ENCODE measurements at places on chromosomes 7 and 10.
A peak's percentile ranks its signal among the peaks of the same experiment; 100 is the strongest.

- no peak for DNase-seq
These were observed 196.0 kb downstream of the GALNT17 start for GRCh38 chr7:71327946-71328345.

DNA sequence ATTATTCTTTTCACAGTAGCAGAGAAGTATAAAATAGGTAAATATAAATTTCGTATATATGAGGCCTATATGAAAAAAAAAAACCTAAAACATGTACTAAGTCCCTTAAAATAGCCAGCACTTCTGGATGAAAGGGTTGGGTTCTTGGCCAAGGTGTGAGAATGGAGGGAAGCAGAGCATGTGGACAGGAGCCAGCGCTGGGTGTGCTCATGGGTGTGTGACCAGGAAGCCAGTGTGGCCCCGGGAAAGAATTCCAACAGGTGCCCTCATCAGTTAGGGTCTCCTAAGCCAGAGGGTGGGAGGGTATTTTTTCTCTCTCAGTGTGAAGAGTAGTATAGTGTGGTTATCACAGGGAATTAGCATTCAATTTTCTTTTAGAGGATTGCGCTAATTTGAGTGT lies 401.9 kb upstream of the IGFBP3 start:
- DNase-seq = no peak

DNA sequence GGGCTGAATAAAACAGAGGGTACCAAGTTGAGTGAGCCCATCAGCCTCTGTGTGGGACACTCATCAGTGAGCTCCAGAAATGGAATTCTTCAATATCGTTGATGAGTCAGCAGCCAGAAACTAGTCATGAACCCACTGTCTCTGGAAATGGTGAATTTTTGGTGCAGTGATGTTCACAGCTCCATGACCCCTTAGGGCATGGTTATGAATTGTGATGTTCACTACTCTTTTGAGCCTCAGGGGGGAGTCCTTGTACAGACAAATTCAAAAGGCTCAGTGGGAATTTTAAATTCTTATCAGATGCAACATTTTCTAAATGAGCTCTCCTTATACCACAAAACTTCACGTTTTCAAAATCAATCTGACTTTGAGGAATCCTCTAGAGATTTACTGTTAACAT lies 335.7 kb downstream of the PHTF2 start:
- no peak for DNase-seq

GRCh38 chr7:141460781-141461715 lies 90.2 kb upstream of the AGK start:
- DNase-seq = no peak

DNA sequence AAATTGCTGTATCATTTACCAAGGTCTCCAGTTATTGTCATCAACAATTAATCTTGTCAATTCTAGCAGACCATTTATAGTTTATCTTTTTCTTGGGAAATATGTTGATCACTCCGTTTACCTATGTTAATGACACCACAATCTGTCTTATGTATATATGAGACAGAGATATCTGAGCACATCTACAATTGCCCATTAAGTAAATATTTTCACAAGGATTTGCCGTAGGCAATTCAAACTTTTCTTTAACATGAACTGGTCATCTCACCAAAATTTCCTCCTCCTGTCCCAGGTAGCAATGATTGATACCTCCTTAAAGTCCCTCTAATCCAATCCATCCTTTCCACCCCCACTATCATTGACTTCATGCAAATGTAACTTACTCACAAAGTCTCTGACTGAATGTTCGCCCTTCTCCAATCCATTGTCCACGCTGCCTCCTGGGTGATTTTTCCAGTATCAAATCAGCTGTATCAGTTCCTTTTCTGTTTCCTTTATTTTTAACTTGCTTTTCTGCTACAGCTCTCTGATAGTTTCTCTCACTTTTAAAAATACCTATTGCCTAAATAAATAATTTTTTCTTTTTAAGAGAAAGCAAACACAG lies 138.3 kb downstream of the GNAT3 start:
- no peak for DNase-seq

- peak; percentile 74 for DNase-seq
These were observed 699 bp downstream of the CLIP2 start for GRCh38 chr7:74289659-74290552.

DNA sequence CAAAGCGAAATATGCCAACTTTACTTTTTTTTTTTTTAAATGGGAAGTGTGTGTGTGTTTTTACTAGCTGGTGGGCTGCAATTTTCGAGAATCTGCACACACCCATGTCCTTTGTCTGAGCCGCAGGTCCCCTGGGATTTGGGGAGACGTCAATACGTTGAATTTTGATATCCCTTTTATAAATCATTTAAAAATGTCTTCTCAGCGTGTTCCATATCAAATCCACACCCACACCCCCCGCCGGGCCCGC lies 404 bp upstream of the FMC1 start:
- no peak for DNase-seq

DNA sequence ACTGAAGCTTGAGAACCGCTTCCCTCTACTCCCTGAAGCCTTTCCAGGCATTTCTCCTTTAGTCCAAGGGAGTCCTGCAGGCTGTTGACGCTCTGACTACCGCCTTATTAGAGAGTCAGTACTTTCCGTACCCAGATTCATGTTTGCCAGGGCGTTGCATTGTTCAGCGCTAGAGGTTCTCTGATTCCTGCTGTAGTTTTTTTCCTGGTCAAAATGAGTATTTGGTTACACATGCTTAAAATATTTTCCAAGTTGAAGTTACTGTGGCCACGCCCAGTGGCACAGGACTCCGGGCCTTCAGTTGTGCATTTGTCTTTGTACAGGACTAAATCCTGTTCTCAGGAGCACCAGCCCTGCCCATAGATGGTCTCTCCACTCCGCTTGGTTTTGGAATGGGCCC lies 7.9 kb downstream of the MTURN start:
- DNase-seq = no peak

DNA sequence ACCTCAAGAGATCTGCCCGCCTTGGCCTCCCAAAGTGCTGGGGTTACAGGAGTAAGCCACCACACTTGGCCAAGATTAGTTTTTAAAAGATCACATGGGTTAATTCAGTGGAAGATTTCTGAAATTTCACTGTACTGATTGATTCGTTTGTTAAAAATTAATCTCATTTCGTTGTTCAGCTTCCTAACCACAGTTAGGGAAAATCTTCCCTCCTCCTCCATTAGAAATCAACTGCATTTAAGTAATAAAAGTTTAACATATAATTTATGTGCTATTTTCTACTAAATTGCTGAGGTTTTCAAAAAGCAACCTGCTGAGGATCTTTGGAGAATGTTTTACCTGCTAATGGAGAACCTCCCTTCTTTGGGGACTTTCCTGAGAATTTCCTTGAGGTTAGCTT lies 522.4 kb downstream of the GATA3 start:
- no peak for DNase-seq

DNA sequence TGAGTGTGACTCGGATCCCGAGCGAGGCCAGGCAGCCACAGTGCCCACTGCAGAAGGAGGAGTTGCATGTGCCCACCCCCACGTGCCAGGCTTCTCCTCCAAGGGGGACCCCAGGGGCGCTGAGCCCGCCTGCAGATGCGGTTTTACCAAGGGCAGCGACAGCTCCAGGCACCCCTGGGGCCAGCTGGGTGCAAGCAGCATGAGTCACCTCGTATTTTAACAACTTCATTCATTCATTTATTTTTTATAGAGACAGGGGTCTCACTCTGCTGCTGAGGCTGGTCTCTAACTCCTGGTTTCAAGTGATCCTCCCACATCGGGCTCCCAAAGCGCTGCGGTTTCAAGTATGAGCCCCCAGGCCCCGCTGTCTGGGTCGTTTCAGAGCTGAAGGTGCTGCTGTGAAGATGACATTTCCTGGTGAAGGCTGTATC lies 1.3 kb upstream of the FOXL3 start:
- no peak for DNase-seq

DNA sequence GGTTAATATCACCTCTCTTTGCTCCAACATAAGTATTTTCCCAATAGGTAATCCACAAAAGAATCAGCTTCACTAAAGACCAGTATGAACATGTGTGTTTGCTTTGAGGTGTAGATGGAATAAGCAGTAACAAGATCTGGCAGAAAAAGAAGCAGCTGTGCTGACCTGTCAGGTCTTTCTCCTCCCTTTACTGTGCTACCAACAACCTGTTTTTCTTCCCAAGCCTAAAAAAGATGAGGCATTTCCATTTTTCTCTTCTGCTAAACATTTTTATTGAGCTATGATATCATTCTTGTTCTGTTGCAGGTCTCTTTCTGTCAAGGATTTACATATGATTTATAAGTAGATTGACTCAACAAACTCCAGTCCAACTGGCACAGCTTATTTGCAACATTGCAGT lies 315.2 kb upstream of the GLI3 start:
- DNase-seq = no peak

DNA sequence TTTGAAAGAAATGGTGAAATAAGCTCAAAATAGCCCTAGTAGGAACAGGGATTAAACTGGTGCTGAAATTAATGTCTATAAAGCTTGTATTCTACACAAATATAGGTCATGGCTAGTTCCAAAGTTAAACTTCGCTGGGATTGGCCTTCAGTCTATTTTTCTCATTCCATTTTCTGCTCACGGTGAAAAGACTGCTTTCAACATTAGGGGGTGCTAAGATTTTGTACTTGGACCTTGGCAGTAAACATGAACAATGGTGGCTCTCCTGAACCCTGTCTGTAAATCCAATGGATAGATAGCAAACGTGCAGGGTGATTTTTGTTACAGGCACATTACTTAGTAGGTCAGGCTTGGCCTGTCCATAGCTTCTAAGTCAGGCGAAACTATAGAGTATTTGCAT lies 36.0 kb upstream of the RSU1 start:
- peak; percentile 38 for DNase-seq

DNA sequence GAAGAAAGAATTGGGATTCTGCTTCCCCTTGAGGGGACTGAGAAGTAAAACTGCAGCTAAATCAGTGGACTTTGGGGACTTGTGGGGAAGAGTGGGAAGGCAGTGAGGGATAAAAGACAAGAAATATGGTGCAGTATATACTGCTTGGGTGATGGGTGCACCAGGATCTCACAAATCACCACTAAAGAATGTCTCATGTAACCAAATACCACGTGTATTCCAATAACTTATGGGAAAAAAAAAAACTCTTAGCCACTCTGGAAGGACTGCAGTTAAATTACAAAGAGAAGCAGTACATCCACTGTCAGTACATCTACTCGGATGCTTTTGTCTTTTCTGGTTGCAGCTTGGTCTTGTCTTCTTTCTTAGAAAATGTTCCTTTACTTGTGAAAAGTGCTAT lies 27.4 kb upstream of the GOT1 start:
- DNase-seq = no peak

DNA sequence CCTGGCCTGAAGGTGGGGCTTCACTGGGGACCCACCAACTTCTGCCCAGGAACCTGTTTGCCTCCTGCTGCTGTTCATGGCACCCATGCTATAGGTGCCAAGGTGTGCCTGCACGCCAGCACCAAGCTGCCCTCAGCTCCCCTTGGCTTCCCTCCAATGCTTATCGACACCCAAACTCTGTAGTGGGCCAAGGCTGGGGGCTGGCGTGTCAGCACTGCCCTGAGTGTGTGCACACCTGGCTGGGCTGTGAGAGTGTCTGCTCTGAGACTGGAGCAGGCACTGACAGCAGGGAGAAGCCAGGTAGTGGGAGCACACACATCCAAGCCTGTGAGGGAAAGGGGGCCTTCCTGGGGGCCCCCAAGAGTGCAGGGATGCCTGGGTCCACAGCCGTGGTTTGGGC lies 43.1 kb upstream of the TUBB8 start:
- no peak for DNase-seq

DNA sequence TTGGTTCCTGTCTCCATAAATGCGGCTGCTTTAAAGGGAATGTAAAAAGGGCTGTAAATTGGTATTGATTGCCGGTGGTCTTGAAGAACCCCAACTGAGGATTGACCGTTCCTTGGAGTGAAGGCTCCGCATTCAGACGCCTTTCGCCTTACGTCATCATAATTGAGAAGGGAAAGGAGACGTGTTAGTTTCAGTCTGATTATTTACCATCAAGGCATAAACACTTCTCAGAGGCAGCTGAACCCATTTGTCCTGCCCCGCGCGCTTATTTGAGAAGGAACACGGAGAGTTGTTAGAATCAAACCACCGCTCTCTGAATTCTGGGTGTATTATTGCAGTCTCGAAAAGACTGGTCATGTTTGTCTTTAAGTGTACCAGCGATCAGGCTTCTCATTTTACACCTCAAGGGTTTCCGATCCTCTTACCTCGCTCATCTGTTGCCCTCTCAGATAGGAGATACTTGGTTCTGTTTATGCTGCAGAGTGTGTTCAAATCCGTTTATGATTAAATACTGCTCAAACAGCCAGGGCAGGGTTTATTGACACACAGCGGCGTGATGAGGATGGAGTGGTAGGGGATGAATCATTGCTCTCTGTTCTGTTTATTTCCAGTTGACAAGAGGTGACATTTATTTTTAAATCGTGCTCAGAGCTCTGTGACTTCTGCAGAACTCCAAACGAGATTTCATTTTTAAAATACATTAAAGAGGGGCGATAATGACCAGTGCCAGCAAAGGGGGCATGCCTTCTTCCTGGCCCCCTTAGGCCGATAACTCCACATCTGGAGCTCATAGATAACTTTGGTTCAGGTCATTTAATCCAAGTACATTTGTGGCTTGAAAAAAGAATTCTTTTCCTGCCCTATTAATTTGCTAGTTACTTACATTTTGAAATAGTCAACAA lies 30.4 kb downstream of the FOXK1 start:
- peak; percentile 43 for DNase-seq

- no peak for DNase-seq
These were observed 25.1 kb downstream of the DPY19L1 start for GRCh38 chr7:35012160-35012559.

GRCh38 chr7:30799206-30799975 lies 28.2 kb downstream of the MINDY4 start:
- DNase-seq = no peak

DNA sequence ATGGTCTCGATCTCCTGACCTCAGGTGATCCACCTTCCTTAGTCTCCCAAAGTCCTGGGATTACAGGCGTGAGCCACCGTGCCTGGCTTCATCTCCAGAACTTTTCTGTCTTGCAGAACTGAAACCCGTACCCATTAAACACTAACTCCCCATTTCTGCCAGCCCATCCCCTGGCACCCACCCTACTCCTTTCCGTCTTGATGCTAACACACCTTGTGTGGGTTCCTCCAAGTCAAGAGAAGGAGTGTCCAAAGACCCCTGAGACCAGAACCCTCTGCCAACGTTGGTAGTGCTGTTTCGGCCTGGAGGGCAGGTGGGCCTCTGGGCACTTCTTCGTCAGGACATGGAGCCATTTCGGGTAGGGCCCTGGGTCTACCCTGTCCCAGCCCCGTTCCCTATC lies 83.6 kb downstream of the MGMT start:
- no peak for DNase-seq

- no peak for DNase-seq
These were observed 1.8 kb upstream of the CAV2 start for GRCh38 chr7:116497708-116498107.

All from common myeloid progenitor, CD34-positive (primary cell).